ENCODE measurements at places on chromosomes 12 and 14.

- no peak for DNase-seq
Measured at GRCh38 chr14:54501480-54501879, 8.2 kb upstream of the CGRRF1 start.

GRCh38 chr14:67618617-67619063 is 1.1 kb upstream of the ARG2 start:
- DNase-seq, result no peak

DNA sequence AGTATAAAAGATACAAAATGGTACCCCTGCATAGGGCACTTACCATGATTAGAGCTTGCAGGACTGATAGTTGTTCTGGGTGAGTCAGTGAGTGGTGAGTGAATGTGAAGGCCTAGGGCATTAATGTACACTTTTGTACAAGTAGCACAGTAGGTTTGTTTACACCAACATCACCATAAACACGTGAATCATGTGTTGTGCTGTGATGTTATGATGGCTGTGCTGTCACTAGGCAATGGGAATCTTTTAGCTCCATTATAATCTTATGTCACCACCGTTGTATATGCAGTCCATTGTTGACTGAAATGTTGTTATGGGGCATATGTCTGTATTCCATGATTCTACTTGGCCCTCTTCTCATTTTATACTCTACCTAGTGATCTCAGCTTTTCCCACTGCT is 11.8 kb downstream of the NUBPL start:
- DNase-seq, result no peak

DNA sequence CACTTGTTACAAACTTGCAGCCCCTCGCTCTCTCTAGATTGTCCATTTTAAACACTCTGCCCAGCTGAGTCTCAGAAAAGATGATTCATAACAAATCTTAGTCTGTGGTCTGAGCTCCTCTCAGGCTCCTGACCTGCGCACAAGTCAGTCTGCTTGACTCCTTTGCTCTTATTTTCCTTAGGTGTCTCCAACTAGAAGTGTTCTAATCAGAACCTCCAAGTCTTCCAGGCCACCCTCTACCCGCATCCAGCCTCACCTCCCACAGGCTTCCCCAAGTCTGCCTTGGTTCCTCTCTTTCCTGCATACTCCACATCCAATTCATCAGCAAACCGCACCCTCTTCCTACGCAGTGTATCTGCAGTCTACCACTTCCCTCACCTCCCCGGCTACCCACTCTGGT is 42.4 kb upstream of the BDKRB2 start:
- DNase-seq, result no peak

GRCh38 chr12:108681317-108681716 is 47.6 kb upstream of the SELPLG start:
- DNase-seq, result no peak

DNA sequence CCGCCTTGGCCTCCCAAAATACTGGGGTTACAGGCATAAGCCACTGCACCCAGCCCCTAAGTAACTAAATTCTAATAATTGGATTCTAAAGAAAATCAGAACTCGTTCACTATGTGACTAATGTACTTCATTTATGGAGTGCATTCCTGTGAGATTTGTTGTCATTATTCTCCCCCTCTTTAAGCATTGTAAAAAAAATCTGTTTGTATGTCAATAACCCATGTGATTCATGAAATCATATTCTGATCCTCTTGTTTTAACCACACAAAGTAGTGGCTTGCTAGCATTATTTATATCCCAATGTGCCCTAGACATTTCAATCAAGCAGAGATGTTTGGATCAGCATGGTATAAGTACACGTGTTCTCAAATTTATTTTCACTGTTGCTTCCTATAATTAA is 78.2 kb upstream of the OSBPL8 start:
- DNase-seq, result no peak

- DNase-seq, result peak; percentile 78
Measured at GRCh38 chr12:53180931-53181645, 363 bp upstream of the CSAD start.

GRCh38 chr12:45565590-45565989 is 163.9 kb upstream of the ARID2 start:
- no peak for DNase-seq

DNA sequence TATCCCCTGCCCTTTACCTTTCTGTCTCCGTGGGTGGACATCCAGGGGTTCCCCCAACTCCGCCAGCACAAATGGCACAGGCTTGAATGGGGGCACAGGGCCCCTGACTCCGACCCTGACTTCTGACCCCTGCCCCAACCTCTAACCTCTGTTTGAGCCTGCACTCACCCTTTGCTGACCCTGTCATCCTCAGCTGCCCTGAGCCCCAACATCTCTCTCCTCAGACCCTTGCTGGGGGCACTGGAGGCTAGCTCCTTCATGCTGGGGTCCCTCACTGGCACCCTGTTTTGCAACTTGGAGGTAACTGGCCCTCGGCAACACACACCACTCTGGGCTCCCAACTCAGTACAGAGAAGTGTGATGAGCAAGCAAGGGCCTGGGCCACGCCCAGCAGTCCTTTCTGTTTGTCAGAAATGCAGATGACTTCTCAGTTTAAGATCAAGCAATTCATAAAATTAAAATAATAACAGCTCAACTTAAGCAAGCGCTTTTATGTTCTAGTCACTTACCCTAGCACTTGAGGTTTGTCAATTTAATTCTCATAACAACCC is 2.1 kb downstream of the IFI27 start:
- no peak for DNase-seq

Measured in activated CD4-positive, alpha-beta T cell treated with anti-CD3 and anti-CD28 coated beads, Interleukin-2, amount 50 U/mL, for 48 hours (primary cell).